ENCODE measurements at places on chromosomes 7 and 10. TPM values are rescaled to one million over a fixed set of nuclear protein-coding genes. Genes with fewer than 3 reads are reported as not detected.
A peak's percentile ranks its signal among the peaks of the same experiment; 100 is the strongest.

Gene EGR2
- 2.2 TPM for polyA plus RNA-seq

Gene IGF2BP3
- polyA plus RNA-seq, result not detected

DNA sequence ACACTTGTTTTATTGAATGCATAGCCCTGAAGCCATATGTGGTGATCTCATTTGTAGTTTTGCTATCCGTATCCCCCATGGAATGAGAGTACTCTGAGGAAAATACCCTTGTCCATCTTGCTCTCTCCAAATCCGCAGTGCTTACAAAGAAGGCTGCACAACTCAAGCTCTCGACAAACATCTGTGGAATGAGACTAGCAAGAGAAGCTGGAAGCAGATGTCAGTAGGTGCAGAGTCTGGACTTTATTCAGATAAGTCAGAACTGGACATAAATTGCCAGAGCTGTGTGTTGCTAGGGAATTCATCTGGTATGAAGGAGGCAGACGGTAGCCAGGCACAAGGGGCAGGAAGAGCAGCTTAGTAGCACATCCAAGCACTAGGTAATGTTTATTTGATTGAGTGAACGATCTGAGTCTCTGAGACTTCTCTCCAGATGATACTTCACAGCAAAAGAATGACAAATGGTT, 1046.2 kb downstream of the XPNPEP1 start:
- no peak for DNase-seq

Gene EPHB6
- 5.6 TPM for polyA plus RNA-seq

DNA sequence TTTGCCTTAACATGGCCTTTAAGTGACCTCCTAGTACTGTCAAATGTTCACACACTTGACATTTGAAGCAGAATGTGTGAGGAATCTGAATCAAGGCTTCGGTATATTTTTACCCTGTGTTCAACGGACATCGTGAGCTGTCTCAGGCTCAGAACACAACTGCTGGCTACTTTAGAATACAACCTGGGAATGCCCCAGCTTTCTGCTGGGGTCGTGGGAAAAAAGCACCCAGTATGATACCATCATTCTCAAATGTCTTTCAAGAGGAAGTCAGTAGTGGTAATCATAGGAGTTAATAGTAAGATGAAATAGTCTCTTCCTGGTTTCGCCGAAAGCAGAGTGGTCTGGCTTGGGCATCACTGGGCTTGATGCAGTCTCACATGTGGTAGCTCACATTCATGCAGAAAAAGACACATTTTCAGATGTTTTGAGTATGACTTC, 67.2 kb downstream of the CREB5 start:
- DNase-seq, result no peak

Gene THNSL1
- polyA plus RNA-seq, result 2.1 TPM

Gene WDFY4
- 1.2 TPM for polyA plus RNA-seq

DNA sequence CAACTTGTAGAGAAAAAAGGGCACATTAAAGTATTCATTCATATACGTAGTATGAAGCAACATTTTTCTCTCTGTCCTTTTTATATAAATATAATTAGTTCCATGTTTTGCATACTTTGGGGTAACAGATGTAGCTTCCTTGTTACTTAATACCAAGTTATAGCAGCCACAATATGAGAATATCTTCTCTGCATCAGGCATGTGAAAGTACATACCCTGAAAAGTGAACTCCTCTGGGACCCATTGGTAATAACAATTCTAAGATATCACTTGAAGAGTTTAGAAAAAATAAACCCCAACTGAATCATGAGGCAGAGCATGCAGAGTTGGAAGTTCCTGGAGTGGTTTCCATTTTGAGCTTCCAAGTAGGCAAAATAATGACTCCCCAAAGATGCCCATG, 2.4 kb upstream of the CRPPA start:
- DNase-seq, result no peak

Gene GNAI1
- 11.7 TPM for polyA plus RNA-seq

DNA sequence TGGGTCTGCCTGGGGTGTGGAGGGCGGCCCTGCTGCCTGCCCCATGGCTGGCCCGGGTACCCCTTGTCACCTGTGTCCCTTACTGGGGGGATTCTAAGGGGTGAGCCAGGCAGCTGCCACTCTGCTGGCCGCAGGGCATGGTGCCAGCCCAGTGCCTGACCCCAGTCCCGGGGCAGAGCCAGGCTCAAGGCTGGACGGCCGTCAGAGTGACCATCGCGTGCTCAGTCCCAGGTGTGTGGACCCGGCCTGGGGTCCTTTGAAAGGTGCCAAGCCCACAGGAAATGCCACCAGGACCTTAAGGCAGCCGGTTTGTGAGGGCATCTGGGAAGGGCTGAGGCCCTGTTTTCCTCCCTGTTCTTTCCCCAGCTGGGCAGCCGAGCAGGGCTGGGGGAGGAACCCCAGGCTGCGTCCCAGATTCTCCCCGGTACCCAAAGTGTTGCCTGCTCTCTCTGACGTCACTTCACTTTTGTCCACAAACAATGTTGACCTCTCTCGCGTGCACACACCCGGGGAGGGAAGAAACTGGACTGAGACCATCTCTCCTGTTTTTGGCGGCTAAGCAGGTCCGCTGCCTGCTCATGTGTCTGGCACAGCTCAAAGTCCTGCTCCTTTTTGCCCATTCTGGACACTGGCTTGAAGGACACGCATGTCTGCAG, 37.6 kb downstream of the PAPOLB start:
- DNase-seq, result no peak

Gene SPAM1
- polyA plus RNA-seq, result not detected

GRCh38 chr10:125783957-125784356, 8.3 kb upstream of the MMP21 start:
- no peak for DNase-seq

GRCh38 chr7:4134631-4135030, 547.5 kb upstream of the FOXK1 start:
- peak; percentile 53 for DNase-seq

Gene TMEM184A
- polyA plus RNA-seq, result 8.4 TPM

DNA sequence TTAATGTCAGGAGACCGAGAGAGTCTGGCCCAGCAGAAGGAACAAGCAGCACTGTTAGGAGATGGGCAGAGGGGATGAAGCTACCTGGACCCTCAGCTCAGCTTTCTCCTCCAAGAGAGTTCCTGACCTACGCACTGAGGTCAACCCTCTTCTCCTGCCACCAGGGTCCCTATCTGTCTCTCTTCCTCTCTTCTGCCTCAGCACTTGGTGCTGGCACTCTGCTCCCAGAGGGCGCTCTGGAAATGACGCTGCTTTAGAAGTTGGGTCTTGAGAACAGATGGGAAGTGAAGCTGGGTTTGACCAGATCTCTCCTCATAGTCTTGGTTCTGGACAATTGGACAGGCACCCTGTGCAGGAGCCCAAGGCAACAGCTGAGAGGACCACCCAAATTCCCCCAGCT, 216.0 kb upstream of the AGK start:
- no peak for DNase-seq

DNA sequence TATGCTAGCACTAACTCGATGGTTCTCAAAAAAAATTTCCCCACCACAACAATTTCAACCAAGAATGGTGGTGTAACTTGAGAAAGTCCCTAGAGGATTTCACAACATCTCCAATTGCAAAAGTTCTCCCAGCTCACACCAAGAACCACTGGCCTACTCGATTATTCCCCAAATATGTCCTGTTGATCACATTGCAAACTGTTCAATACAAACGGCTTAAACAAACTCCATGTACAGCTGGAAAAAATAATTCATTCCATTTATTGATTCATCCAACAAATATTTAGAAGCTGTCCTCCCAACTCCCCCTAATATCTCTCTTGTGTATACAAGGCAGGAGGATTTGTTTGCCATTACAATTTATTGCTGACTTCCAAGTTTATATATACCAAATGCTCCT, 19.1 kb downstream of the TMEM176B start:
- DNase-seq, result no peak

GRCh38 chr10:96719850-96720421, 378 bp downstream of the PIK3AP1 start:
- peak; percentile 75 for DNase-seq

GRCh38 chr10:133401500-133401899, 7.5 kb downstream of the MTG1 start:
- DNase-seq, result peak; percentile 58

Gene SLC18A3
- 0.98 TPM for polyA plus RNA-seq

GRCh38 chr10:77497748-77498147, 139.9 kb downstream of the KCNMA1 start:
- no peak for DNase-seq

DNA sequence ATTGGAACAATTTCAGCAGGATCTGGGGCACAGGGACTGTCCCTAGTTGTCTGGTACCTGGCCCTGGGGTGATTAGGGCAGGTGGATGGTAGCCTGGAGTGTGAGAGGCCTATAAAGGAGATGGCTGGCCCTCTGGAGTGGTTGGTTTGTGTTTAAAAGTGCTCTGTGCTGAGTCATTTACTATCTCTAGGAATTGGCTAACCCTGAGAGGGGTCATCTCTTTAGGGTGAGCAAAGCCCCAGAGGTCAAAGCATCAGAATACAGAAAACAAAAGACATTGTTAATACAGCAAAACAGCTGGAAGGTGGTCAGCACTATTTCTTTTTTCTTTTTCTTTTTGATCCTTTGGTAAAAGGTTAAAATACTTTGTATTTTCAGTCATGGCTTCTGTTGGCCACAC, 43.4 kb upstream of the BMPER start:
- DNase-seq, result no peak

DNA sequence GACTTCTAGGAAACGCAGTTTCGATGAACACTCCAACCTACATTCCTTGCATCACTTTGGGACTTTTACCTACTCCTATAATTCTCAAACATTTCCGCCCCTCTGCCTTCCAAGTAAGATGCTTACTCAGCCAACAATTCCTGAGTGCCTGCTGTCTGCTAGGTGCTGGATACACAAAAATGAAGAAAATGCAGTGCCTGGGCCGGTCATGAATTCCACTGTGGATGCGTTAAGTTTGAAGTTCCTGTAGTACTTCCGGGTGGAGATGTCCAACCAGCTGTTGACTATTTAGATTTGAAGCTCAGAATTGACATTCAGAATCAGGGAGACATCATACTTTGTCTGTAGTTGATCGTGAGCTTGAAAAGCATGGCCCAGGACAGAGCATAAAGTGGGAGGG, 89.2 kb downstream of the LYZL1 start:
- no peak for DNase-seq

GRCh38 chr10:3125527-3126170, 46.9 kb downstream of the PITRM1 start:
- DNase-seq, result no peak

DNA sequence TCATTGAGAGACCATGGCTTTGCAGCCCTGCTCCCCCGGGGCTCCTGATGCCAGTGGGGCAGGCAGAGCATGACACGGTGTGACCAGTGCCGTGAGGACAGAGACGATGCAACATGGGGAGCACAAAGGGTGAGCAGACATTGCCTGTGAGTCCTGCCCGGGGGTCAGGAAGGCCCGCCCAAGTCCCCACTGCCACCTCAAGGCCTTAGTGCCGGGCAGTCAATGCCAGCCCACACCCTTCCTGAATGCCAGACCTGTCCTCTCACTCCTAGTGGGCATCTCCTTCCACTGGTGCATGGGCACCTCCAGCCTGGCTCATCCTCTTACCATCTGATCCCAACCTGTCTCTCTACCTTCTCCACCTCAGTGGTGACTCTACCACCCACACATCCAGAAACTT, 157.9 kb upstream of the ZMIZ1 start:
- peak; percentile 47 for DNase-seq

GRCh38 chr10:78891741-78892140, 177.0 kb upstream of the ZMIZ1 start:
- DNase-seq, result no peak

DNA sequence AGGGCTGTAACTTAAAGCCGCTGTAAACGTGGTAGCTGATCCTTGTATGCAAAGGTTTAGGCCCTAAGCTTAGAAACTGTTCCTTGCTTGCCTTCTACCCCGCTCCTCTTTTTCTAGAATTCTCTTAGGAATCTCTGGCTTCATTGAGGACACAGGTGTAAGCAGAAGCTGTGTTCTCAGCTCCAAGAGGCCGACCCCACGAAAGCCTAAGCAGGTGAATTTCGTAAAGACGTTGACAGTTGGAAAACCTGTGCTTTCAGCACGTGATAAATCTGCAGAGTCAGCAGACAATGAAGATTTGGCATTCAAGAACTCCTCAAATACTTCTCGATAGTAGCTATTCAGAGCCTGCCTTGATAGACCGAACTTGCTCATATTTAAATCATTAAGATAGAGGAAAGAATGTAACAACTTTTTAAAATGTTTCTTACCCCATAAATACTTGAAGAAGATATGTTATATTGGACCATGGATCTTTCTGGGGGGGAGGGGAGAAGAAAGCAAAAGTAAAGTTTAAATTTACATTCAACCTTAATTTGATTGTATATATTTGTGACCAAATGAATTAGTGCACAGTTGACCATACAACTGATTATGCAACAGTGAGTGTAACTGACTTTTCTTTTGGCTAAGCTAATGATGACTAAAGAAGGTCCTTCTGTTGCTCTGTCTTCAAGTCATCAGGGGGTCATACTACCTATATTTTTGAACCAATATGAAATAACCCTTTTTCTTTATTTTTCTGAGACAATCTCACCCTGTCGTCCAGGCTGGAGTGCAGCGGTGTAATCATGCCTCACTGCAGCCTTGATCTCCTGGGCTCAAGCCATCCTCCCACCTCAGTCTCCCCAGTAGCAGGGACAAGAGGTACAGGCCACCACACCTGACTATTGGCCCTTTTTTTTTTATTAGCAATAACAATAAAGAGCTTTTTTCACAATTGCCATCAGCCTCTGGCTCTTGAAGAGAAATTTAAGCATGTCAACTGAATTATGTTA, 1.2 kb upstream of the GDI2 start:
- no peak for DNase-seq

Gene PAX4
- 0.13 TPM for polyA plus RNA-seq

Gene RET
- not detected for polyA plus RNA-seq

Gene MOGAT3
- 3.7 TPM for polyA plus RNA-seq

Gene FEZF1
- polyA plus RNA-seq, result not detected

DNA sequence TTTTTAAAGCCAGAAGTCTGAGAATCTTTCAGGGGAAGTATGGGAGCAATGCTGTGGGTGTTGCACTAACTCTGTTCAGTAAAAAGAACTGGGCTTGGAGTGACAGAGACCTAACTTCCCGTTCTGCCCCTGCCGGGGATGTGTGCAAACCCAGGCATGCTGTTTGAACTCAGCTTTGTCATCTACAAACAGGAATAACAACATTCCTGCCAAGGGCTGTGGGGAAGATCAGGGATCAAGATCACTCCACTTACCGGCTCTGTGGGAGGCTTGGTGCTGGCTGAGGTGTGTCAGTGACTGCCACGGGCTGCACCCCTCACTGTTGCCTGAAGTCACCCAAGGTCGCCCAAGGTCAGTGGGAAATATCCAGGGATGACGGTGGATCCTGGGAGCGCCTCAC, 23.1 kb upstream of the DRGX start:
- no peak for DNase-seq

Gene GPR158
- polyA plus RNA-seq, result not detected

Gene SLK
- 17.3 TPM for polyA plus RNA-seq
